ENCODE measurements at places on chromosomes 2 and 18.

DNA sequence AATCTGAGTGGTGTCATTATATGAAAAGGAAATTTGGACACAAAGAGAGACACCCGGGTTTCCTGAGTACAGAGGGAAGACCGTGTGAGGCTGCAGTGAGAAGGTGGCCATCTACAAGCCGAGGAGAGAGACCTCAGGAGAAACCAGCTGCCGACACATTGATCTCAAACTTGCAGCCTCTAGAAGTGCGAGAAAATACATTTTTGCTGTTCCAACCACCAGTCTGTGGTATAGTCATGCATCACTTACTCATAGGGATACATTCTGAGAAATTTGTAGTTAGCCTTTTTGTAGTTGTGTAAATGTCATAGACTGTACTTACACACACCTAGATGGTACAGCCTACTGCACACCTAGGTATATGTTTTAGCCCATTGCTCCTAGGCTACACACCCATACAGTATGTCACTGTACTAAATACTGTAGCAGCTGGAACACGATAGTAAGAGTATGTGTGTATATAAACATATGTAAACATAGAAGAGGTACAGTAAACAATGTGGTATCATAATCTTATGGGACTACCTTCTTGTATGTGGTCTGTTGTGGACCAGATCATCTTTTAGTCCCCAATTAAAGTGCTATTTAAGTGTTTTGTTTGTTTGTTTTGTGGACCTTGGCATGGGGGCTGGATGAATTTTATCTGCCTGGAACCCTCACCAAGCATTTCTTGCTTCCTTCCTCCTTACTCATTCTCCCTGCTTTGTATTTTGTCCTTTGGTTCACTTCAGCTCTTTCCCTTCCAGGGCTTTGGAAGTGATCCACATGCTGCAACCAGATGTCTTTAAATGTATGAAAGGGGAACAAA, 38.3 kb upstream of the SESTD1 start:
- no peak for DNase-seq

- no peak for DNase-seq
These were observed 10.1 kb upstream of the CCDC138 start for GRCh38 chr2:108776475-108776874.

GRCh38 chr2:26612522-26613240, 28.5 kb downstream of the CIB4 start:
- DNase-seq = no peak

DNA sequence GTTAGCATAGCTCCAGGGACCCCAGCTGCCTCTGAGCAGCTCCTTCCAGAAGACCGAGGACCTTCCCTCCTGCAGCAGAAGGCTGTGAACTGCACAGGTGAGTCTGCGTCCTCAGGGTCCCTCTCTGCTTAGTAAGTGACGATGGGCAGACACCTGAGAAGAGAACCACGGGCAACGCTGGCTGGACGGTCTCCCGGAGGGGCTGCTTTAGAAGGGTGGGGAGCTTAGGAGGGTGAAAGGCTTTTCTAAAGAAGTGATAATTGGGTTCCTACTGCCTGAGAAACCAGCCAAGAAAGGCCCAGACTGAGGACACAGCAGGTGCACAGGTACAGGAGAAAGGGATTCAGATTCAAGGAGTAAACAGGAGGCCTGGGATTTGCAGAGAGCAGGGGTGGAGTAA, 276.6 kb upstream of the PXDN start:
- no peak for DNase-seq

- no peak for DNase-seq
These were observed 254.5 kb downstream of the NEDD4L start for GRCh38 chr18:58298251-58299134.

GRCh38 chr2:51165534-51166260, 133.8 kb upstream of the NRXN1 start:
- no peak for DNase-seq

- peak; percentile 82 for DNase-seq
These were observed 105.9 kb upstream of the RMDN2 start for GRCh38 chr2:37819186-37819585.

- no peak for DNase-seq
These were observed 33.6 kb downstream of the LYPD6 start for GRCh38 chr2:149363958-149364357.
